Bronchial epithelial cell (primary cell): ENCODE measurements at places on chromosomes 6 and 20.
A peak's percentile ranks its signal among the peaks of the same experiment; 100 is the strongest.

- no peak for DNase-seq
These were observed 1104.2 kb upstream of the CITED2 start for GRCh38 chr6:140478631-140479030.

DNA sequence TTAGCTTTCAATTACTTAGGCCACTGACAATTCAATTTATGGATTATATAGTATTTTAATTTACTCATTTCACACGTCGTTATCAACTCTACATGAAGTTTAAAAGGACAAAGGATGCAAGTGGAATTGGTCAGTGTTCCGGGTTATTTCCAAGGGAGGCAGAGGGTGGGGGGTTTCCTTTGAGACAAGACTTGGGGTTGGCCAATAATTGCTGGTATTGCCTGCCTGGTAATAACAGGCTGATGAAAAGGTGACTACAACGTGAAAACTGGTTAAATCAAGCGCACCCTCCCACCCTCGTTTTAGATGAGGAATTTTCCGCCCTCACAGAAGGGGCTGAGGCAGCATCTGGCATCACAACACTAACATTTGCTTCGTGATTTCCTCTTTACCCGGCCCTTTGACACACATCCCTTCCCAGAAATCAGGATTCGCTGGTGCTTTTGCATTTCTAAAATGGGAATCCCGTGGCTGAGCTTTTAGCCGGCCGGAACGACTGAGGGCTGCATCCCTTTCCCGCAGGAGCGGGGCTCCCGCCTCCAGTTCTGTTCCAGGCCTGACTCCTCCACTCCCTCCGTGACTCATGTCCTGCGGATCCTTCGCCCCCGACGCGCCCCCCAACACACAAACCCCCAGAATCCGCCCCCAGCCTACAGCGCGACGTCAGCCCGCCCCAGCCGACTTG lies 999 bp upstream of the PIM1 start:
- peak; percentile 48 for DNase-seq

DNA sequence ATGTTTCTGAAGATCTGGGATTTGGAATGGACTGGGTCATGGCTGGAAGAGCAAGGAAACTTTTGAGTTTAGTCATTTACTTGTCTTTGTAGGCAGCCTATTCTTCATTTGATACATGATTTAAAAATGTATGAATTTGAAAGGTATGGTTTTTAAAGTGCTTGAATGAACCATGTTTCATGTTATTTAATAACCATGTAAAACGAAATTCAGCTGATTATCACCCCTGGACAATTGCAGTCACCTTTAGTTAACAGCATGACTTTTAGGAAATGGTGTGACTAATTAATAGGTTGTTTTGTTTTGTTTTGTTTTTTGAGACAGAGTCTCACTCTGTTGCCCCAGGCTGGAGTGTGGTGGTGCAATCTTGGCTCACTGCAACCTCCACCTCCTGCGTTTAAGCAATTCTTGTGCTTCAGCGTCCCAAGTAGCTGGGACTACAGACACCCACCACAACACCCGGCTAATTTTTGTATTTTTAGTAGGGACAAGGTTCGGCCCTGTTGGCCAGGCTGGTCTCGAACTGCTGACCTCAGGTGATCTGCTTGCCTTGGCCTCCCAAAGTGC lies 2.1 kb downstream of the STX11 start:
- peak; percentile 50 for DNase-seq

GRCh38 chr20:51628533-51629398 lies 86.2 kb upstream of the NFATC2 start:
- DNase-seq: peak; percentile 12

DNA sequence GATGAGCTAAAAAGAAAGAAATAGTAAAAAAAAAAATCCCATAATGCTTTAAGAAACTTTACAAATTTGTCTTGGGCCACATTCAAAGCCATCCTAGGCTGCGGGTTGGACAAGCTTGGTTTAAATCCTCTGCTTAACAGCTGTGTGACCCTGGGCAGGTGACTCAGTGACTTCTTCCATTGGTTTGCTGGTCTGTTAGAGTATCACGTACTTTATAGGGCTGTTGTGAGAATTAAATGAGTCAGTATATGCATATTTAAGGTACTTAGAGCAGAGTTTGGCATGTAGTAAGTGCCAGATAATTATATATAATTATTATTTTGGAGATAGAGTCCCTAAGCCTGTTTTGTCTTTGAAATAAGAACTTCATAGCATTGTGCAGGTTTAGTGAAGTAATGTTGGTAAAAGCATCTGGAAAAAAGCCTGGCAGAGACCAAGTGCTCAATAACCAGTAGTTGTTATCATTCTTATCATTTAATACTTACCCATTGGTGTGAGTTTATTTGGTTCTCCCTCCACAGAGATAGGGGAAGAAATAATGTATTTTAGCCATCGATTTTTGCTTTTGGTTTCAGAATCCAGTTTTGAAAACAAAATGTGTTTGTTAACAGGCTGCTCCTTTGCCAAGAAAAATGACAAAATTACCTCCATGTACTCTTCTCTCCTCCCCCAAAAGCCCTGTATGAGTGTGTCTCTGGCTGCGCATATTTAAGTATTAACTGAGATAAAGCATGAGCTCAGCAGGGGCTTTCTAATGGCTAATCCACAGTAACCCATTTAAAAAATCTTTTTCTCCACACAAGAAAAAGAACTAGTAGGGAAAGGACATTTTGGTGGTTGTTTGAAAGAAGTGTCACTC lies 67.2 kb downstream of the FOXO3 start:
- DNase-seq: peak; percentile 22
